ENCODE measurements at places on chromosomes 1 and 21.
A peak's percentile ranks its signal among the peaks of the same experiment; 100 is the strongest.

- DNase-seq = no peak
These were observed 167.0 kb downstream of the TSEN15 start for GRCh38 chr1:184218458-184219075.

DNA sequence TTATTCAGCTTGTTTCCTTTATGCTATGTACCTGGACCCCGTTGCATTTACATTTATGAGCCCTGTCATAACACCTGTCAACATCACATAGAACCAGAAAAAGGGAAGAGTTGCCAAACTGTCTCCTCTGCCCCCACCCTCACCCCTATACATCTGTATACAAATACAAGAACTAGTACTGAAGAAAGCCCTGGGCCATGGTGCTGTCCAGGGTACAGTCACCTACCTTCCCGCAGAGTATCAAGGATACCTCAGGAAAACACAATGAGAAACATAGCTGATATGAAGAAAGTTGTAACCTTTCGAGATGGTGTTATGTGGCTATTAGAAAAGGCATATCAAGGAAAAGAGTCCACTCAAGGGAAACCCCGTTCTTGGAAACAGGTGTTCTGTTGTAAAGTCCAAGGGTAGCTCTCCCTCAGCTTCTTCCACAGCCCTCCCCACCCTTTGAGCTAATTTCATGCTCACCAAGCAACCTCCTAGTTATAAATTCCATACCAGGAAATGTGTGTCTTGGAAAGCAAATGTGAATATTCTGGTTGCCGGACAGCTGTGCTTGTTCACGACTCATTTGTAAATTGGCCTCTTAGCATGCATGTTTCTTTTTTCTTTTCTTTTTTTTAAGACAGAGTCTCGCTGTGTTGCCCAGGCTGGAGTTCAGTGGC, 16.7 kb upstream of the AVPR1B start:
- DNase-seq = no peak

DNA sequence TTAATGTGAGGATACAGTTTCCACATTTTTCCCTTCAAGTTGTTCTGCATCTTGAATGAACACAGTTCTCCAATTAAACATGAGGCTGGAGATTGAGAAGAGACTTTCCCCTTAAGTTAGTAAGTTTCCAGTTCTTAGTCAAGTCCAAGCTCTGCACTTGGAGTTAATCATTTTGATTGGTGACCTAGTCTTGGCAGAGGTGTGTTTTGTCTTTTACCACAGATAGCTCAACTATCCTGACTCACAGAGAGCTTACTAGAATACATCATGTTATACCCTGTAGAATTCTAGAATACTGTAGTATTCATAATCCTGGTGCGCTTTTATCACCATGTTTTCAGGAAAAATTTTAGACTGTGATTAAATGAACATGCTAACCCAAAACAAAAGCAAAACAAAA, 129.2 kb downstream of the CYYR1 start:
- DNase-seq = no peak

DNA sequence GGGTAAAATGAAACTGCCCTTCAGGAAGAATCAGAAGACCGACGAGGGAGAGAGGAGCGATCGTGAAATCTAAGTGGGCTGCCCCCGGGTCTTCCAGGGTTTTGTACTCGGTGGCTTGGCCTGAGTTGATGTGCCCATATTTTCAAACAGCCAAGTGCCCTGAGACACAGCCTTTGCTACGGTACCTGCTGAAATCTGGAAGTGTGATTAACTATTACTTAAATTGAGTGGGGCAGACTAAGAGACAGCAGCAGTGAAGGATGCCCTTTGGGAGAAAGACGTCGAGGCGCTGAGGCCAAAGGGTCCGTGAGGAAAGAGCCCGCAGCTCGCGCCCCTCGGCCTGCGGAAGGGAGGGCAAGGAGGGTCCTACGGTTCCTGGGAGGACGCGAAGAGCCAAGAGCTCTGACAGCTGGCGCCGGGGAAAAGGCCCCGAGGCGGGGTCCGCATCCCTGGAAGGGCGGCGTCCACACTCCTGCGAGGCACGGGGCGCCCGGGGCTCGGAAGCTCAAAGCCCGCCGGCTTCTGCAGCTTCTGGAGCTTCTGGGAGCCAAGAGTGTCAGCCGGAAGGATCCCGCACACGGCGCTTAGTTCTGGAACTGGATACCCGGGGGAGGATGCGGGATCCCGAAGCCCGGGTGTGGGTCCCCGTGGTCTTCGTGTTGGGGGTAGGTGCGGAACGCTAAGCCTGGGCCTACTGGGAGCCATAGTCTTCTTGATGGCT, 15.4 kb upstream of the RNU1-4 start:
- no peak for DNase-seq

DNA sequence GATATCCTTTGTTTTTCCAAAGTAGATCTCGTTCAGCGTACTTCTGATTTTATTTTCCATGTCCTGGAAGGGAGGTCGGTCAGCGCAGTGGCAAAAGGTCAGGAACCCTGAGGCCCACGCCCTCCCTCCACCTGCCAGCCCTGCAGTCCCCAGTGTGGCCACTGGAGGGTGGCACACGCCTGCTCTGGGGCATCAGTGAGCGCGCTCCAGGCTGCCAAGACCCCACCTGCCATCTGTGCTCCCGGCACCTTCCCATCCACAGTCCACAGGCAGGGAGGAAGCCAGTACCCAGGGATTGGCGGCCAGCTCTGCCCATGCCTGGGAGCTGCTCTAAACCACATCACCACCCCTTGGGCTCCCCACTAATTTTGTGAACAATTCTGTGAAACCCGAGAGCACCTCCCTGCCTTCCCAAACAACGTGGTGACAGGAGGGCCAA, 32.3 kb downstream of the SLC66A1 start:
- DNase-seq = peak; percentile 45

DNA sequence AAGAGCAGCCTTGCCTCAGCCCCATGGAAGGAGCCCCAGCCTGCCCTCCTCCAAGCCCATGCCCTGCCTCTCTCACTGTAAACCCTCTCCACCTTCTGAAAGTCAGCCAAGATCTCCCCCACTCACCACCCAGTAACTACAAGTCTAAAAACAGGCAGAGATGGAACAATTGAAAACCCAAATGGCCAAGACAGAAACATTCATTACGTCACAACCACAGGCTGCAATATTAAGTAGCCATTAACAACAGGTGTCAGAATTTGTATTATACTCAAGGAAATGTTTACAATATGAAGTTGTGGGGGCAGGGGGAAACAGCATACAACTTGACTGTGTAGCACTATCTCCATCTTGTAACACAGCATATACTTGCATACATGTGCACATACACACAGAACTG, 2.4 kb downstream of the IRF6 start:
- DNase-seq = no peak

DNA sequence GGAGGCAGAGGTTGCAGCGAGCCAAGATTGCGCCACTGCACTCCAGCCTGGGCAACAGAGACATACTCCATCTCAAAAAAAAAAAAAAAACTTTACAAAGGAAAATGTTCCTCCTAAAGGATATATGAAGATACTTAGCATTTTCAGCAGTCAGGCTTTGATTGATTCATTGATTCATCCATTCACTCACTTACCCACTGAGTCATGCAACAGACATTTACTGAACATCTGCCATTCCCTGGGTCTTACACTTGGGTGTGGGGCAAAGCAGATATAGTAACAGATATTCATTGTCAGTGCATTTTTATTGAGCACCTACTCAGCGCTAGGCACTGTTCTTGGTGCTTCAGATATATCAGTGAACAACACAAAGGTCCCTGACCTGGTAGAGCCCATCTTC, 5.6 kb upstream of the LACTBL1 start:
- DNase-seq = no peak

- no peak for DNase-seq
These were observed 156.0 kb downstream of the GLUL start for GRCh38 chr1:182235604-182235951.

- peak; percentile 13 for DNase-seq
These were observed 361 bp downstream of the DDAH1 start for GRCh38 chr1:85464497-85465098.

GRCh38 chr1:178926046-178926445, 55.2 kb upstream of the ANGPTL1 start:
- no peak for DNase-seq

DNA sequence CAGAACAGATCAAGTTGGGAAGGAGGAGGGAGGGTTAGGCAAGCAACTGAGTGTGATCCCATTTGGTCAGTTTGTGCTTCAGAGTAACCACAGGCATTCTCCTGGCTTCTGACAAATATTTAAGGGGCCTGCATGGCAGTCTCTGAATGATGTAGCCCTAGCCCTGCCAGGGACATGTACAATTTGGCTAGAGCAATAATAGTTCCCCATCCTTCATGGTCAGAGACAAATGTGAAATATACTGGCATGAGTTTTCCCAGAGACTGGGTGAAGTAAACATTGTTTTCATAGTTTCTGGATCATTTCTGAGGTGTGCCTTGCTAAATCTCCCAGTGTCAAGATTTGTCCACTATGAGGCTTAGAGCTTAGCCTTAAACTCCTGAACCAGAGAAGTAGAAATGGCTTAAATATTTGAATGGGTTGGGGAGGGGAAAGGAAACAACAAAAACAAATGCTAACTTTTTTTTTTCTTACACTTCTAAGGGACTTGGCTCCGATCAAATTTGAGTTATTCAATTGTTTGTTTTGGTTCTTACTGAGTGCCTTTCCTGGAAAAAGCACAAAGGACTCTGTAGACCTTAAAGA, 42.0 kb upstream of the UBE2U start:
- no peak for DNase-seq

DNA sequence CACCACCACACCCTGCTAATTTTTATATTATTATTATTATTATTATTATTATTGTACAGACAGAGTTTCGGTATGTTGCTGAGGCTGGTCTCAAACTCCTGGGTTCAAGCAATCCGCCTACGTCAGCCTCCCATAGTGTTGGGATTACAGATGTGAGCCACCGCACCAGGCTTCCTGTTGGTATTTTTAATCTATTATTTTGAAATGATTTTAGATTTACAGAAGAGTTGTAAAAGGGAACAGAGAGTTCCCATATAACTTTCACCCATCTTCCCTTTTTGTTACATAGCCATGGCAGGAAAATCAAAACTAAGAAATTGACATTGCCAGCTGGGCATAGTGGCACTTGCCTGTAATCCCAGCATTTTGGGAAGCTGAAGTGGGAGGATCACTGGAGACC, 42.9 kb upstream of the CITED4 start:
- no peak for DNase-seq

GRCh38 chr1:99467645-99468044, 178.3 kb upstream of the PALMD start:
- DNase-seq = no peak

DNA sequence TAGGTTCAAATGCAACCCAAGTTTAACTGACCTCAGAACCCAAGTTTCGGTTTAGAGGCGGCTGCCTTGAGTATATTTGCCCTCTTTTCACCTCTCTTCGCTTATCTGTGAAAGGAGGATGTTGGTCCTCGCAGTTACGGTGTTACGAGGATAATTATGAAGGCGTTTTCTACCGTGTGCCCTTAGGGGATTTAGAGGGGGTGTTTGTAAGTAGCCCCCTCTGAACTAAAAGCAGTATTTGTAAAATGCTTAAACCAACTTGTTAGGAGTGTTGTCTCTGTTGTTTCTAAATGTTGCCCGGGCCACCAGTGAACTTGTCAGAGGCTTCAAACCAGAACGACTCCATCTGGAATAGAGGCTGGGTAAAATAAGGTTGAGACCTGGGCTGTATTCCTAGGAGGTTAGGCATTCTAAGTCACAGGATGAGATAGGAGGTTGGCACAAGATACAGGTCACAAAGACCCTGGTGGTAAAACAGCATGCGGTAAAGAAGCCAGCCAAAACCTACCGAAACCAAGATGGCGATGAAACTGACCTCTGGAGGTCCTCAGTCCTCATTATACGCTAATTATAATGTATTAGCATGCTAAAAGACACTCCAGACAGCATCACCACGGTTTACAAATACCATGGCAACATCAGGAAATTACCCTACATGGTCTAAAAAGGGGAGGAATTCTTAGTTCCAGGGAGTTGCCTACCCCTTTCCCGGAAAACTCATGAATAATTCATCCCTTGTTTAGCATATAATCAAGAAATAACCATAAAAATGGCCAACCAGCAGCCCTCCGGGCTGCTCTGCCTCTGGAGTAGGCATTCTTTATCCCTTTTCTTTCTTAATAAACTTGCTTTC, 1.0 kb upstream of the PSRC1 start:
- DNase-seq = no peak

DNA sequence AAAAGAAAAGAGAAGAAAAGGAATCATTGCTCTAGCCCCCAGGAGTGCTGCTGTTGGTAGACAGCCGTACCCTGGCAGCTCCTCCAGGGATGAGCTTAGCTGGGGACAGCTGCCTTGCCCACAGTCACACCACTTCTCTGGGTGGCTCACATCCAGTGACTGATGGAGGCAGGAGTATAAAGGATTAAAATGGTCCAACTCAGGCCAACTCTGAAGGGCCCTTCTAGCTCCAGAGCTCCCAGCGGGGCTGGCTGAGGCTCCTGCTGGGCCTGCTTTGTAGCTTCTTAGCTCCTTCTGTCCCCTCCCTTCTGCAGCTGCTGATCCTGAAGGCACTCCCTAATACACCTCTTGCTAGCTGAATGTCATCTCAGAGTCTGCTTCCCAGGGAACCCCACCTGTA, 4.4 kb downstream of the CITED4 start:
- no peak for DNase-seq

DNA sequence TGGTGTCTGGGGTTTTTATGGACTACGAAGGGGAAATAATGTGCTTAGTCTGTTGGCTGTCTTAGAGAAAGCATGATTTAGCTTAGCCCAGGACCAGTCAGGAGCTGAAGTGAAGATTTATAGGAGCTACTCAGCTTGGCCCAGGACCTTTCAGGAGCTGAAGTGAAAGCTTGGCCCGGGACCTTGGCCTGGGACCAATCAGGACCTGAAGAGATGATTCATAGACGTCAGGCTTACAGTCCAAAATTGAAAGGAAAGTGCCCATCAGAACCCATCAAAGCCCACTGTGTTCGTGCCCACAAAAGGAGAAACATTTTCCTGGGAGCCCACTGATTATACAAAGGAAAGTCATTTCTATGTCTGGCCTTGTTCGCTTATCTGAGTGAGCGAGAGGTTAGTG, 35.6 kb downstream of the MSTO1 start:
- DNase-seq = no peak

DNA sequence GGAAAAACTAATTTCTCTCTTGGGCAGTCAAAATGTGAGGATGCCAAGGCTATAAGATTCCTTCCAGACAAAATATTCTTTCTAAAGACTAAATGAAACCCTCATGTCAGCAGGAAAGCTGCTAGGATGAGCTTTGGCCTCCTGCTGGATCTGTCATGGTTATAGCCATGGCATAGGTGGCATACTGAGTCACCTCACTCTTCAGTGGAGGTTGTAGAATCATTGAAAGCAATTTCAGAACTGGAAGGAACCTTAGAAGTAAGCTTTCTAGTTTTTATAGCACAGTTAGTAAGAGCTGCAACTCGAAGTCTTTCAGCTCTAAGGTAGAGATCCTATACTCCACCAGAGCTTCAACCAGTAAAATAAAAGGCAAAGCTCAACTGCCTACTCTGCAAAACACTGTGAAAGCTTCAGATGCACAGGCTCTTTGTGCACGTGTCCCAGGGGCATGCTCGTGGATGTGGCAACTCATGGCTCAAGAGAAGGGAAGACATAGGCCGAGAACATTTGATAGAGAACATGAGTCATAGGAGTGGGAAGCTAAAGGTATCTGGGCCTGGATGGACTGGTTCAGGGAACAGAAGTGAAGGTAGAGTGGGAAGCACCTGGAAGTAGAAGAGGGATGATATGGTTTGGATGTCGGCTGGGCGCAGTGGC, 5.8 kb downstream of the AVPR1B start:
- no peak for DNase-seq

- DNase-seq = no peak
These were observed 15.2 kb downstream of the PPT1 start for GRCh38 chr1:40081871-40082270.

- no peak for DNase-seq
These were observed 1.4 kb downstream of the ADORA1 start for GRCh38 chr1:203128716-203129500.
